Tibial nerve (tissue), 4 donors: ENCODE measurements at places on chromosomes 3 and 15. TPM values are rescaled to one million over a fixed set of nuclear protein-coding genes. Genes with fewer than 3 reads are reported as not detected.

Gene CMSS1
- 11.6 TPM for total RNA-seq

Gene ERICH6
- total RNA-seq = not detected

Gene CHRNA5
- 0.84 TPM for total RNA-seq

Gene NR1I2
- total RNA-seq = not detected

Gene WDR93
- total RNA-seq = 0.21 TPM

Gene RBPMS2
- total RNA-seq = 0.22 TPM

Gene GPR62
- total RNA-seq = 1.0 TPM
